ENCODE measurements at places on chromosomes 2 and 18. TPM values are rescaled to one million over a fixed set of nuclear protein-coding genes. Genes with fewer than 3 reads are reported as not detected.
A peak's percentile ranks its signal among the peaks of the same experiment; 100 is the strongest.

FAM110C gene
- total RNA-seq, result 6.2 TPM

FN1 gene
- total RNA-seq, result 245 TPM

TMEFF2 gene
- total RNA-seq, result 0.47 TPM

DNA sequence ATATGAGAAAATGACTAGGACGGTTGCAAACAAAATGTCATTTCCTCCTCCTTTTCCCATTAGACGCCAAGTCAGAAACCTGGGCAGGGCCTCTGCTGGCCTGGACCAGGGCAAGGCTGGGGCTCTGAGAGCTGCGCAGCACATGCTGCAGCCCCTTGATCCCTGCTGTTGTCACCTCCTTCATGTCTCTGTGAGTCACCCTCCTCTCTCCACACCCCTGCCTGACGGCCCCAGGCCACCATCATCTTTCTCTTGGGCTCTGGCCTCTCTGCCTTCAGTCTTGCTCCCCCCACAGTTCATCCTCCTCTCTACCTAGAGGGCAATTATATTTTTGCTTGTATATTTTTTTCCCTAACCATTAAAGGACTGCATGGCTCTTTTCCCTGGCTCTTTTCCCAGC, 10.0 kb downstream of the FLACC1 start:
- no peak for DNase-seq

CHRNG gene
- total RNA-seq, result not detected

GRCh38 chr2:237244976-237245646, 159.4 kb downstream of the COPS8 start:
- no peak for DNase-seq

GRCh38 chr2:9354318-9354717, 69.0 kb downstream of the ITGB1BP1 start:
- DNase-seq, result no peak

DNA sequence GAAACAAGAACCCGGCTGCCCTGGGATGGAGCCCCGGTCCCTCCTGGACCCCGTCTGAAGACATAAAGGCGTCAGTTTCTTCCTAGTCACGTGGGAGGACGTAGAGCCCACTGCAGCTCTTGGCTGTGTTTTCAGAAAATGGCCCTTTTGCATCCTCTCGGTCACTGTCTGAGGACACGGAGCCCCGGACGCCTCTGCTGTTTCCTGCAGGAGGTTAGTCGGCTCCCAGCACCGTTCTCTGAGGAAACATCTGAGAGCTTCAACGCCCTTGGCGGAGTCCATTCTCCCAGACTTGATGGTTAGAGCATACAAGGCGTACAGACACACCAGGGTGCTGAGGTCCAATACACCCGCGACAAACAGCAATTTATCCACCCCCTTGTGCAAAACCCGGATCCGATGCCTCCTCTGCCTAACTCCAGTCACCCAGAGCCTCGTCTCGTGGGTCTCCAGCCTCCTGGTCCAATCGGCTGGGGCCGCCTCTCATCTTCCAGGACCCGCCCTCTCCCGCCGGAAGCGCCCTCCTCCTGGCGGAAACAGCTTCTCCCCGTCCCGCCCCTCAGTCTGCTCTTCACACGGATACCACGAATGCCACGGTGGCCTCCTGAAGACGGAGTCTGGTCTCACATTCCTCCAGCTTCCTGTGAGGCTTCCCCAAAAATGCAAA, 119.4 kb downstream of the TMEM18 start:
- DNase-seq, result peak; percentile 39

ABCB11 gene
- total RNA-seq, result 1.1 TPM

STARD6 gene
- not detected for total RNA-seq

OR6B3 gene
- not detected for total RNA-seq

GRCh38 chr18:11581286-11581685, 28.1 kb upstream of the SLC35G4 start:
- DNase-seq, result no peak

GRCh38 chr2:232854082-232854481, 16.0 kb upstream of the SNORC start:
- peak; percentile 65 for DNase-seq

GRCh38 chr2:112155331-112156151, 17.4 kb downstream of the FBLN7 start:
- DNase-seq, result no peak

- no peak for DNase-seq
Observed at GRCh38 chr2:10732924-10733565, 11.6 kb downstream of the ATP6V1C2 start.

GRCh38 chr2:36366491-36367120, 11.0 kb downstream of the CRIM1 start:
- DNase-seq, result no peak

GRCh38 chr2:224570328-224570993, 14.7 kb downstream of the CUL3 start:
- DNase-seq, result no peak

- DNase-seq, result no peak
Observed at GRCh38 chr2:11761259-11761658, 14.8 kb downstream of the LPIN1 start.

GRCh38 chr2:158006961-158007719, 94.5 kb upstream of the UPP2 start:
- DNase-seq, result no peak

- no peak for DNase-seq
Observed at GRCh38 chr2:106954304-106954703, 68.3 kb upstream of the ST6GAL2 start.

DNA sequence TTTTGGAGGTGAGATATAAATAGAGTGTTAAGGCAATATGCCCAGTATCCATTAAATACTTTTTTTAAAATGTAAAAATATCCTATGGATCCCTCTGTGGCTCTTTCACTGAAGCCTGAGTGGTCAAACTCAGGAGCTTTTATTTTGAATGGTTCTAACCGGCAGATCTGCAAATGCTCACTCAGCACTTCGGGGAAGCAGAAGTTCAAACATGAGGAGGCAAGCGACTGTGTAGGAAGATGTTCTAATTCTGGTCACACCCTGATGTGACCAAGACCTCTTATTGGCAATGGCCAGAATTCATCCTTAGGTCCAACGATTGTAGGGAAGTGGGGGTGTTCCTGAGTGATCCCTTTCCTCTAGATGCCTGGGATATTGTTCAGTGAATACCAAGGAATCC, 168.8 kb downstream of the CDCA7 start:
- no peak for DNase-seq

DNA sequence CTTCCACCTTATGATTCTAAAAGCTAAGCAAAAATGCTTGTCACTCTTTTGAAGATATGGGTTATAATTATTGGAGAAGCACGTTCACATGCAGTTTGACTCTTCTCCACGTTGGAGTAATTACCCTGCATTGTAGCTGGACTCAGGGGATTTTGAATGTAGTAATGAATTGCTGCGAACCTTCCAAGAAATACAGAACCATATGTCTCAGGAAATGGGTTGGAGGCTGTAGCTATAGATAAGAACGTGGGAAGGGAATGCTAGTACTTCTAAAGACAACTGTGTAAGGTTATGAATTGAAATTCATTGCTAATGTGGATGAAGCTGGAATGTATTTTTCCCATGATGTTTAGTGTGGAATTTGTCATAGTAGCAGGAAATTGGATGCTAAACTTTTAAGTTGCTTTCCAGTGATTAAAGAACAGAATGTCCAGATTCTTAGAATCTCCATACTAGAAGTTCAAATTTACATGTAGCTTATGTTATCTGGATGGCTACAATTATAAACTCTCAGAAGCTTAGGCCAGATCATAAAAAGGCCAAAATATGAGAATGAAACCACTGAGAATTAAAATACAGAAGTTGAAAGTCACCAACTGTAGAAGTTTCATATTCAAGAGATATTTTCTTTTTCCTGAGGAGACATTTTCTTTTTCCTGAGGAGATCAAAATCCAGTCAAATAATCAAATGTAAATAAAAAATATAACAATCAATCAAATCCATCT, 27.3 kb upstream of the SPOPL start:
- no peak for DNase-seq
